ENCODE measurements at places on chromosomes 4 and X.

- DNase-seq, result no peak
These were observed 24.4 kb downstream of the AIMP1 start for GRCh38 chr4:106340774-106341173.

- no peak for DNase-seq
These were observed 48.3 kb upstream of the LCORL start for GRCh38 chr4:18069810-18070209.

- DNase-seq, result no peak
These were observed 12.2 kb downstream of the PLAC1 start for GRCh38 chrX:134645936-134646543.

GRCh38 chr4:179071131-179071530 lies 1628.9 kb upstream of the AGA start:
- DNase-seq, result no peak

GRCh38 chr4:168304744-168305459 lies 13.7 kb downstream of the DDX60 start:
- no peak for DNase-seq

Data from HEK293T (cell line).